Activated CD4-positive, CD25-positive, alpha-beta regulatory T cell treated with anti-CD3 and anti-CD28 coated beads, Interleukin-2, amount 50 U/mL, for 16 hours (primary cell): ENCODE measurements at places on chromosomes 7 and 10.

GRCh38 chr7:112104120-112104519 is 102.1 kb downstream of the DOCK4 start:
- no peak for DNase-seq

DNA sequence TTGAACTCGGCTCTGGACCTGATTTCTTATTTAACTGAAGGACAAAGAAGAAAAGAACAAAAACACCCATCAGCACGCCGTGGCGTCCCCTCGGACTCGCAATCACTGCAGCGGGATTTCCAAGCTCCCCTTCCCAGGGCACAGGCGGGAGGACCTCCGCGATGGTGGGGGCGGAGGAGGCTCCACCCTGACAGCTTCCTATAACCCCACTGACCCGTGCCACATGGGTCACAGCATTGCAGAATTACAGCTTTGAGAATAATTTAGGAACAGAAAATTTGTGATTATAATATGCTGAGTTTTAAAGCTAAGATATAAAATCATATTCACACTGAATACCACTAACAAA is 129.7 kb upstream of the SEC61G start:
- DNase-seq, result no peak

DNA sequence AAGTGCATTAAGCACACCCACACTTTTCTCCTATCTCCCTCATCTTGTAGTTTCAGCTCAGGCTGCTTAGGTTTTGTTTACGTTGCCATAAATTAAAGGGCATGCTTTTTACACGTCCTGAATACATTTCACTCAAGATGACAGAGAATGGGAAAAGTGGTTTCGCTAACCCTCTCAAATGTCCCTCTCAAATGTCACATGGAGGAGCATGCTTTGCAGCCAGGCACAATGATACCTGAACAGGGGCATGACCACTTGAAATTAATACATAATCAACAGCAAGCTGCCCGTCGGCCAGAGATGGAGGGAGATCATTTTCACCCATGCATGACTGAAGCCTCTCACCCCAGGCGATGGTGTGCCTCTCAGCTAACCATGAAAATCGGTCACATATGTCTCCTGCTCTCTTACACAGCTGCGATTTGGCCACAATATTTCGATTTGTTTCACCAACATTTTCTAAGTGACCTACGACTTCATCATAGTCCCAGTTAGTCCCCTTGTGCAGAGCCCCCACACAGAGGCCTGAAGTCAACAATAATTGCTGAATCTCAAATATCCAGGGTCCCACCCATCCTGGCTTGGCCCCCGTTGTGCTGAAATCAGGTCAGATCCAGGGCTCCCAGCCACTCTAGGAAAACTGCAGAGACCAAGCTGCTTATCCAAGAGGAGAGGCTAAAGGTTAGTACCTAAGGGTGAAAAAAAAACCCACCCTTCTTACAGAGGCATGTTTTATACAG is 373.9 kb upstream of the NFE2L3 start:
- DNase-seq, result no peak

DNA sequence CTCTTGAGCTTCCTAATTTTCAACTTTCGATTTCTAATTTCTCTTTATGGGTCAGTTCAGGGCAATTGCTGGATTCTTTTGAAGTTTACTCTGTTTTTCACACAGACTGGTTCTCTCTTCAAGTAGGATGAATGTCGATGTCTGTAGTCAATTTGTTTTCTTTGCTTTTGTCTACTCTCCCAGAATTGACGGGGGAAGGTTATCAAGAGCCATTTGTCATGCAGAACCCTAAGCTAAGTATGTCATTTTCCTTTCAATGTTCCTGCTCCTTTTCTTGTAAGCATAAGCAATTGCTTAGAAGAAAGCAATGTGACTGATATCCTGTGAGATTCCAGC is 53.7 kb downstream of the SLC39A12 start:
- DNase-seq, result no peak

- DNase-seq, result no peak
These were observed 73.9 kb downstream of the SH2D4B start for GRCh38 chr10:80611481-80612185.

GRCh38 chr7:92730808-92731207 is 105.6 kb downstream of the CDK6 start:
- DNase-seq, result no peak

DNA sequence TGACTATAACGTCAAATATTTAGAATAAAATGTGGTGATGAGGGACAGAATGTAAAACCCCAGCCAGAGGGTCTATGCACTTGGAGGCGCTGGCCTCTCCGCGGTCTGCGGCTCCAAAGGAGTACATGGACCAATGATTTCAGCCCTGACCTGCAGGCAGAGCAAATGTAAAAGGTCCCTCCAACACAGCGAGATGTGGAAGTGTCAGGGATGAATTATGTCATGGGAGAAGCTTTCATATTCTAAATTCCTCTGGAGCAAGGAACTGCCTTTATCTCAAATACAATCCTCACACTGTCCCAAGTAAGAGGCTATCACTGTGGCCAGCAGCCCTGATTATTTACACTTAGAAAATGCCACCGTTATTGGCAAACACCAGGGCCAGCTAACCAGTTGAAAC is 139.4 kb downstream of the GFRA1 start:
- DNase-seq, result no peak

- DNase-seq, result no peak
These were observed 57.4 kb upstream of the CASD1 start for GRCh38 chr7:94452239-94452638.
